Dermis lymphatic vessel endothelial cell (primary cell): ENCODE measurements at places on chromosomes 16 and 17. TPM values are rescaled to one million over a fixed set of nuclear protein-coding genes. Genes with fewer than 3 reads are reported as not detected.

Gene HOXB7
- 2.7 and 10.3 TPM in 2 replicates for total RNA-seq

Gene TBC1D3L
- total RNA-seq: 2.4 TPM in 1 of 2 replicates, not detected in the other

Gene GRIN2A
- not detected in 2 replicates for total RNA-seq

Gene CACNG4
- not detected in 2 replicates for total RNA-seq

Gene TEDC2
- total RNA-seq: 1.7 and 2.1 TPM in 2 replicates

Gene SCGB1C2
- total RNA-seq: not detected in 2 replicates

Gene IGFBP4
- 242 and 387 TPM in 2 replicates for total RNA-seq

Gene TMIGD1
- not detected in 2 replicates for total RNA-seq

Gene ADAMTS18
- total RNA-seq: 4.3 and 14.5 TPM in 2 replicates

Gene KRT34
- not detected in 2 replicates for total RNA-seq

Gene SMIM5
- 0.09 and 0.11 TPM in 2 replicates for total RNA-seq

Gene CRHR1
- not detected in 2 replicates for total RNA-seq

Gene PLCG2
- total RNA-seq: 16.5 and 17.2 TPM in 2 replicates

Gene DHX8
- 42.5 and 44.4 TPM in 2 replicates for total RNA-seq

Gene CPHXL2
- not detected in 2 replicates for total RNA-seq

Gene KRTAP4-5
- total RNA-seq: not detected in 2 replicates

Gene GAS2L2
- not detected in 2 replicates for total RNA-seq

Gene ADAD2
- not detected in 2 replicates for total RNA-seq

Gene PRSS36
- 0.26 and 0.87 TPM in 2 replicates for total RNA-seq

Gene GP1BA
- not detected in 2 replicates for total RNA-seq

Gene HOXB3
- total RNA-seq: 1.7 and 5.7 TPM in 2 replicates

Gene EVPLL
- total RNA-seq: not detected in 2 replicates
